T-helper 1 cell (primary cell): ENCODE measurements at places on chromosomes 3 and 15.

GRCh38 chr15:77606142-77607034 lies 26.3 kb downstream of the LINGO1 start:
- DNase-seq = no peak

DNA sequence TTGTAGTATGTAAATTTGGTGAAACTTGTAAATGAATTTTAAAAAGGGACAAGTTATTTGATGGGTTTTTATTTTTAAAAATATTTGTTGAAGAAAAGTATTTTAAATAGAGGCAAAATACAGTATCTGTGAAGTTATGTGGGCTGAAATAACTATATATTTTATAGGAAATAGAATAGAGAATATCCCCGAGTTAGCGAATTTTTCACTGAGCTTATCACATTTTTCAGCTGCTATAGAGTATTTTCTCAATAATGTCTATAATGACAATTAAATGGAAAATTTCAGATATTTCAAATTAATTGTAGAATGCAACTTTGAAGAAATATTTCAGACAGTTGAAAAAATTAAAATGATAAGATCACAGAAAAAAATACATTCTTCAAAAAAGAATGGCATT lies 166.4 kb upstream of the TP63 start:
- no peak for DNase-seq

DNA sequence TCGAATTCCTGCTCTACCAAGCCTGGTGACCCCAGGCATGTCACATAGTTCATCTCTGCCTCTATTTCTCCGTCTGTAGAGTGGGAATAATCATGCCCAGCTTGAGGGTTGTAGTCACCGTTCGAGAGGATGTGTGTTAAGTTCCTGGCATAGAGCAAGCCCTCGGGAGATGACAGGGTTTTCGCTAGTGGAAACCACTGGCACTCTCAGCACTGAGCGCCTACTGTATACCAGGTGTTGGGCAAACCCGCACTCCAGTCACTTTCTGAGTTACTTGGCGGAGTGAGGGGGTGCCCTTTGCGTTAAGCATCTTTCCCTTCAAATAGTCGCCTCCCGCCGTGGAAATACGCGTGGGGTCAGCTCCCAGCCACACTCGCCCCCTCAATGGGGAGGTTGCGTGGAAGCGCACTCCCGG lies 5.1 kb downstream of the FEZF2 start:
- no peak for DNase-seq

GRCh38 chr15:62998262-62998890 lies 44.2 kb upstream of the TPM1 start:
- DNase-seq = no peak

DNA sequence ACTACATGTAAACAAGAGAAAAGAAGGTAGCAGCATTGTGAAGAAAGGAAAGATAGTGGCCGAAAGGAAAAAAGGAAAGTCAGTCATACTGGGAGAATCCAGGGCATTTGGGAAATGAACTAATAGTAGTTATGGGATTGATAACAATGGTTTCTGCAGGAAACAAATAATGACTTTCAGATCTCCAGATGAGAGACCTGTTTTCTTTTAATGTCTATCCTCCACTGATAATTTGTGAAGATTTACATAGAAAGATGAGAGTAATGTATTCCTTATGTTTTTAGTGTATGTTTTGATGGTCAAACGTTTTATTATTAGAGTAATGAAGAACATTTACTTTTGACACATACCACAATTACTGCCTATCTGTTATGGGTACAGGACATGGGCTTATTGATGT lies 15.0 kb upstream of the ZNF385D start:
- DNase-seq = no peak

- no peak for DNase-seq
Observed at GRCh38 chr3:65532215-65532614, 506.5 kb downstream of the MAGI1 start.

GRCh38 chr15:69755551-69756310 lies 303.1 kb downstream of the RPLP1 start:
- DNase-seq = peak; percentile 95

- peak; percentile 54 for DNase-seq
Observed at GRCh38 chr15:28975766-28976179, 90.0 kb downstream of the APBA2 start.

GRCh38 chr3:182979103-182979673 lies 1.1 kb downstream of the DCUN1D1 start:
- DNase-seq = no peak

- DNase-seq = no peak
Observed at GRCh38 chr3:155031186-155031585, 48.9 kb upstream of the MME start.

GRCh38 chr3:140332131-140332530 lies 345.7 kb upstream of the TRIM42 start:
- no peak for DNase-seq

DNA sequence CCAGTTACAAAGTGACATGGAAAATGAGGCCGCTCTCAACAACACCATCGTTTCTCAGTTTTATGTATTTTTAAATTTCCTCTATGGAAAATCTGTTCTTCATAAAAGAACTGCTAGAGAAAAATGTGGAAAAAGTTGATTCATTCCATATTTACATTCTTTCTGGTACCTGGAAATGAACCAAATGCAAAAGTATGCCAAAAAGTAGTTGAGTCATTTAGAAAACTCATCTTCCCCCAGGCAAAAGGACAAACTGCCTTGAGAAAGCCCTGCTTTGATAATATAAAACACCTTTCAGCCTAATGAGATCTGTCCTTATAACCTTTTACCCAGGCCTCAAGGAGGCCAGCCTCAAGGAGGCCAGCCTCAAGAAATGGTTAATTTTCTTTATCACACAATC lies 283.0 kb upstream of the VEPH1 start:
- DNase-seq = no peak

GRCh38 chr15:57872281-57873030 lies 165.9 kb downstream of the POLR2M start:
- no peak for DNase-seq
